ENCODE measurements at places on chromosomes 6 and 20.

- DNase-seq, result no peak
Measured at GRCh38 chr6:143064271-143064670, 3.6 kb downstream of the AIG1 start.

DNA sequence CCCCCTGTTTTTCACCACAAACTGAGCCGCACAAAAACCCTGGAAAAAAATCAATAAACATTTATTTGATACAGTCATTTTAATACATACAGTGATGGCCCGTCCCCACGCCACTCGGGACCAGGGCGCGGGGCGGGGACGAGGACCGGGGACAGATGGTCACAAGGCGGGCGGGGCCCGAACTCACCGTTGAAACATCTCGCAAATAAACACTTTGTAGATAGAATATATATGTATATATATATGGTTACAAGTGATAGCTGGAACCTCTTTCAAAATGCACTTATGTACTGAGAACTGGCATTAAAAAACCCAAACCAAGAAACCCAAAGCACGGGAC, 418 bp upstream of the UCKL1 start:
- DNase-seq, result no peak

- no peak for DNase-seq
Measured at GRCh38 chr20:44683263-44684046, 31.7 kb upstream of the CCN5 start.

GRCh38 chr6:101458336-101458735, 64.8 kb downstream of the GRIK2 start:
- DNase-seq, result no peak

- DNase-seq, result no peak
Measured at GRCh38 chr6:43471399-43471798, 6.0 kb upstream of the TJAP1 start.

- DNase-seq, result no peak
Measured at GRCh38 chr20:2578475-2579192, 42.3 kb downstream of the TMC2 start.

DNA sequence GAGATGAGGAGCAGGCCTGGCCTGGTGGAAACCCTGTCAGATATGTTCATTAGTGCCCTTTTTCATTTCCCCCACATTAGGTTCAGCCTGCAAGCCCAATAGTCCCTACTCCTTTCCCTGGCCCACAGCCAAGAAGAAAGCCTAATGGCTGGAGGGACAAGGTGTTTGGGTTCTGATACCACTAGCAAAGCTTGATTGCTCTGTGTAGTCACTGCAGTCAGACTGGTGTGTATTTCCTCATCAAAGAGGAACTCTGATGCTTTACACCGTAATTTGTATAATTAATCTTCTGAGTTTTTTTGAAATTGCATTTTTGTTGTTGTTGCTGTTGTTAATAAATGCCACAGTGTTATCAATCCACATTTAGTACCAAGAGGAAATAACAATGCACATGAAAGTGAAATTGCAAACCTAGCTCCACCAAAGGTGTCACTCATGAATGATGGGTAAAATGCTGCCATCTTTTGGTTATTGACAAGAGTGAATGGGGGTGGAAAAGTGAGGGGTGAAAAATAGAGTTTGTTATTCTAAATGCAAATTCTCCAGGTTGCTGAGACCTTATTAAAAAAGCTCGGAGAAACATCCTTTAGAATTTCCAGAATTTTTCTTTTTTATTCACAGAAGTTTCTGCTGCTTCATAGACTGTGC, 320.2 kb upstream of the POU3F2 start:
- no peak for DNase-seq

GRCh38 chr6:45045253-45045601, 282.9 kb upstream of the RUNX2 start:
- DNase-seq, result no peak

GRCh38 chr6:88709819-88710246, 253.6 kb downstream of the RNGTT start:
- DNase-seq, result no peak

GRCh38 chr6:100491952-100492670, 27.4 kb upstream of the SIM1 start:
- no peak for DNase-seq
